ENCODE measurements at places on chromosomes 5 and 9.

- no peak for DNase-seq
These were observed 1.8 kb downstream of the SURF6 start for GRCh38 chr9:133334161-133334560.

DNA sequence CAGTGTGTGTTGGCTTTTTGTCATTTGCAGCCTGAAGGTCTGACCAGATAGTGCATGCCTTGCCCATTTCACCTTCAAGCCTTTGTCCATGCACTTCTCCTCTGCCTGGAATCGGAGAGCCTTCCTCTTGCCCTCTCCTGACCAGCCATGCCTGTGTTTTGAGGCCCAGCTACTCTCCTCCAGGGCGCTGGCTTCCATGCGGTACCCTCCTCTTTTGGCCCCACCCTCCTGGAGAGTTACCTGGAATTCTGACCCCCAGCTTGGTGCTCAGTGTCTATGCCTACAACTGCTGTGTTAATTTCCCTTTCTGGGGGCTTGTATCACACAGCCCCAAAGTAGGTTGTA is 52.5 kb downstream of the CXXC5 start:
- DNase-seq, result no peak

GRCh38 chr5:133321833-133322420 is 270.1 kb downstream of the HSPA4 start:
- no peak for DNase-seq

- DNase-seq, result peak; percentile 62
These were observed 30.7 kb downstream of the IFNW1 start for GRCh38 chr9:21110708-21111576.

DNA sequence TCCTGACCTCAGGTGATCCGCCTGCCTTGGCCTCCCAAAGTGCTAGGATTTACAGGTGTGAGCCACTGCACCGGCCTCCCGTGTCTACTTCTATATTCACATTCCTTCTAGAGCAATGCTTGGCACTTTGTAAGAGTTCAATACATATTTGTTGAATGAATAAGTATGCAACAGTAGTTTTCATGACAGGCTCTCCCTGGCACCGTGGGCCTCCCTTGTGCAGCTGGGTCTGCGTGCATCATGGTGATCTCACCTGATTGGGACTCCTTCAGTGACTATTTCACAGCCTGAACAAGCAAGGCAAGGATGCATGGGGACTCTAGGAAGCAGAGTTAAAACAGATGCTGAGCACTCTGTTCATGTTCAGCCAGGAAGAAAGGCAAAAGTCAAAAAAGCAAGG is 6.8 kb upstream of the ZBTB34 start:
- no peak for DNase-seq

- no peak for DNase-seq
These were observed 19.2 kb downstream of the MARCHF3 start for GRCh38 chr5:127011153-127011552.

- DNase-seq, result peak; percentile 62
These were observed 11.0 kb upstream of the ERMP1 start for GRCh38 chr9:5843794-5844471.

DNA sequence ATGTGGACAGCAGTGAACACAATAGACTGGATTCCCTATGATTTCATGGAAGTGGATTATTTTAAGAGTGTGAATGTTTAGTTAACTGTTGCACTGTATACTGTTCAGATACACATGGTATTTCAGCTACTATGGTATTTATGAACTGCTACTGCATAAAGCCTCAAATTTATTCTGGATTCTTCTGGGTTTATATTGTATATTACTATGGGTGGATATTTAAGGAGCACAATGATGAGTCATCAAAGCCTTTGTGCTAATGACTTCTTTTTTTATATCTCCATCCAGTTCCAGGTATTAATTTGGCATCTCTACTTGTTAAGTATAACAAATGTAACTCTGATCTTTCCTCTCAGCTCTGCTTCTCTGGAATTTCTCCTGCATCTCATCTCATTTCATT is 6.8 kb downstream of the KDM4C start:
- no peak for DNase-seq

DNA sequence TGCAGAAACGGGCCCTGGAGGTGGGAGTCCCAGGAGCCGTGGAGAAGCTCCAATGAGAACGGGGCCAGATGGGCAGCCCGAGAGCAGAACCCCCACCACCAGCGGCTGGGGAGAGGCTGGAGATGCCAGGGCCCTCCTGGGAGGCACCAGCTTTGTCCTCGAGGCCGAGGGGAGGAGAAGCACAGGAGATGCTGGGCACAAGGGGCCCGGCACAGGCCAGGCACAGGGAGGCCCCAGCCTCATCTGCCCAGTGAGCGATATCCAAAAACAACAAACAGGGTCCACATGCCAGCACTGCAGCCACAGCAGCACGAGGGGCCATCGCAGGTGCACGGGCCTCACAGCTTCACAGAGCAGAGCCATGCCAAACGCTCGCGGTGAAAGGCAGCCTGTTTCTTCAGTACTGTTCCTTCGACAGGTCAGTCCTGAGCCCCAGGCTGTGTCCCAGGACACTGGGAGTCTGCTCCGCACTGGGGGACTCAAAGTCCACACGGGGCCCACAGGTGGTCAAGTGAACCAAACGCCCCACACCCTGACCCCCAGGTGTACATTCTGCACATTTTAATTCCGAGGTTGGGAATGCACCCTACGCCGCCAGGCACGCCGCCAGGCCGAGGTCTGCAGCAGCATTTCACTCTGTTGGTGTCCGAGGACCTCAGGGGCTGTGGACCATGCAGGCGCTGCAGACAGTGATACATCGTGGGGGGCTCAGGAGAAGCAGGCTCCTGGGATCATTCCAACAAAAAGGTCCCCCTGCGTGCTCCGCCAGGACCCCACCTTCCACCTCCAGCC is 9.5 kb downstream of the LPCAT1 start:
- DNase-seq, result no peak

GRCh38 chr9:91359734-91360470 is 1.8 kb downstream of the AUH start:
- DNase-seq, result no peak

DNA sequence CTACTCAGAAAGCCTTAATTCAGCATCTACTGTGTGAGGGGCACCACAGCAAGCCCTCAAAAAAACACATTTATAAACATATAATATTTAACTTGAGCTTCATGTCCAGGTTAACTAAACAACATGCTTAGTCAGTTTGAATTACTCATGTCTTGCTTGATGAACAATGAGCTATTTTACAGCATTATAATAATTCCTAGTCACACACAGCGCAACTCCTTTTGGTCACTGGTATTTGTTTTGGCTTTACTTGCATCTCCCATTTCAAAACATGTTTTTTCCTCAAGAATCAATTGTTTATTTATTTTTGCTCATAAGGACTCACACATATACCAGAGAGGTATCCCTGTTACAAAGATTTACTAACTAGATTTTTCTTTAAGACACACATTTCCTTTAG is 616.7 kb upstream of the DAB2 start:
- no peak for DNase-seq

- DNase-seq, result peak; percentile 60
These were observed 341.1 kb downstream of the ASTN2 start for GRCh38 chr9:117073539-117074341.

DNA sequence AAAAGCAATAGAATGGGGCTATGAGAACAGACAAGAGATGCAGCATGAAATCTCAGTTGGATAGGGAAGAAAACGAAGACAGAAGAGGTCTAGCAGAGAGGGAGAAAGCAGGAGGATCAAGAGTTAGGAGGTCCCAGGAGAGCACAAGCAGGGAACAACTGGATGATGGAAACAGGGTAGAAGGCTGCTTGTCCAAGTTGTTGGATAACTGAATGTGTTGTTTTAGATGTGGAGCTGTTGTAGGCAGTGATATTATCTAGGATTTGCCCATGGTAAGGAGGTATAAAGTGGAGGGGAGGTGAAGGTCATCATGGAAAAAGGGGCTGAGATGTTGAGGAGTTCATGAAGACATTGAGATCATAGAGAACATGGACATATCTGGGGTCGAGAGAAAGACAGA is 12.4 kb upstream of the RHOBTB3 start:
- no peak for DNase-seq

- no peak for DNase-seq
These were observed 235.2 kb upstream of the ELL2 start for GRCh38 chr5:96196890-96197289.

- DNase-seq, result no peak
These were observed 386.9 kb upstream of the SMC2 start for GRCh38 chr9:103707181-103707580.

DNA sequence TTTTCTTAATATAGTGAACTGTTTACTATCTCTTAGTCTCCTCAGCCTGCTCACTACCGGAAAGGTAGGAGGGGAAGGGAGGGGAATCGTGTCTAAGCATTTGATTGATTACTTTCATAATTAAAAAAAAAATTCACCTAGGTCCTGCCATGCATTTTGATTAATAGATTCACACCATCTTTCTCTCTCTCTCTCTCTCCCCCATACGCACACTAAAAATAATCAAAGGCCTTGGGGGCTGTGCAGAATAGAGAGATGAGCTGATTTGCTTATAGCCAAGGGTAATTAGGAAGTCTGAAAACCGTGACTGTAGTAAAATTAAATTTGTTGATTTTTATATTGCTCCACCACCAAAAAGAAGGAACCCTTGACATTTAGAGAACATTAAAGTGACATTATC is 49.6 kb downstream of the CD180 start:
- no peak for DNase-seq

Data from NCI-H748 treated with DMSO at 0.1 percent for 48 hours (cell line).